Stimulated activated CD8-positive, alpha-beta memory T cell treated with anti-CD3 and anti-CD28 coated beads, Interleukin-12 subunit alpha, Interleukin-12 subunit beta, amount 100 ng/mL, for 1 hour (primary cell): ENCODE measurements at places on chromosomes 6 and 20.

- DNase-seq: no peak
Observed at GRCh38 chr6:7978736-7979135, 68.1 kb upstream of the TXNDC5 start.

DNA sequence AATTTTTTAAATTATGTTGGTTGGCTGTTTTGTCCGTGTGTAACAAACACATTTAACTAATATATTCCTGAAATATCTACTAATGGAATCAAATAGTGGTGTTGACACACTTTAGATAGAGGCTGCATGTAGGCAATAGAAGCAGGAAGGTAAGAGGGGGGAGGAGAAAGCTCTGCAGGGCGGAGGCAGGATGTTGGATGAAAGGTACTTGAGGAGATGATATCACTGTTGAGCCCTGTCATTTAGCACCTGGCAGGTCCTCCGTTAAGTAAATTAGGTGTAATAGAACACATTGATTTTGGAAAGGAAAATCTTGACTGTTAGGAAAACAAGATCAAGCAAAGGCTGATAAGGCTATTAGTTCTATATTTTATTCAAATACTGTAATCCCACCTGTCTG lies 618.7 kb downstream of the PKHD1 start:
- DNase-seq: no peak

DNA sequence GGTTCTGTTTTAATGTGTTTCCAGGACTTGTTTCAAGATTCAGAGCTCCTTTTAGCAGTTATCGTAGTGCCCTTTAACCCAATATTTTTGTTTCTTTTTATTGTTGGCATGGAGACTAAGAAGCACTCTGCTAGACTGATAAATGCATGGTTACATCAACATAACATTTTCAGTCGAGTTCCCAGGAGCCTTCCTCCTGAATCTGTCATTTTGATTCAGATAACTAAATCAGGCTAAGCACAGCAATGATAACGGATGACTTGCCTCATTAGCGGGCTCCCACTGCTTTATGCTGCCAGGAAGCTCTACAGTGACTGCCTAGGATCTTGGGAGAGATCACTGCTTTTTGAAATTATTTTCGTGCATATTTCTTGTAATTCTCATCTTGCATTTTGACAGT lies 772.8 kb upstream of the GJE1 start:
- DNase-seq: no peak

DNA sequence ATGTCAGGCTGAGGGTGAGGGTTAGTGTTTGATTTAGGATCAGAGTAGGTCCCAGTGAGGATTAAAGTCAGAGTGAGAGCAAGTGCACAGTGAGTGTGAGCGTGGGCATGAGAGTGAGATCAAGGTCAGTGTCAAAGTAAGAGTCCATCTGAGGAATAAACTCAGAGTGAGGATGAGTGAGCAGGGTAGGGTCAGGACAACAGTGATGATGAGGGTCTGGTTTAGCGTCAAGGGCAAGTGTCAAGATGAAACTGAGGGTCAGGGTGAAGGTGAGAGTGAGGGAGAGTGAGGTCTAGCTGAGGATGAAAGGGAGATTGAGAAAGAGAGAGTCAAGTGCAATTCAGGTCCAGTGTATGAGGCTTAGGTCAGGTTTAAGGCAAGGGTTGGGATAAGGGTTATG lies 7.7 kb upstream of the ZNF343 start:
- DNase-seq: no peak

DNA sequence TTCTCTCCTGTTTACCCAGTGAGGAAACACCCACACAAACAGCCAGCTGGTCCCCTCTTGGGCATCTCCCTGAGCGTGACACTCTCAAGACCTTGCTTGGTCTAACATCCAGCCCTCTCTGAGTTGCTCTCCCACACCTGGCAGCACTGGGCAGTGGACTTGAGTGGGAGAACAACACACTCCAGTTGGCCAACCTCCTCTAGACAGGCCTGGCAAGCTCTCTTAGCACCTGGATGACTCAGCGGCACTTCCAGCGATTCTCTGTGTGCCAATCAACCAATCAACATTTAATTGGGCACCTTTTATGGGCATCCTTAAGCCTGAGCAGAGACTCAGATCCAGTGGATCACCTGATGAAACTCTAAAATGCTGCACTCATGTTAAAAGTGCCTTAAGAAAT lies 76.6 kb upstream of the QKI start:
- DNase-seq: no peak

GRCh38 chr6:106574741-106575458 lies 54.4 kb downstream of the RTN4IP1 start:
- DNase-seq: no peak

- DNase-seq: no peak
Observed at GRCh38 chr6:157110607-157111006, 212.7 kb downstream of the TMEM242 start.

- no peak for DNase-seq
Observed at GRCh38 chr6:24990236-24990845, 54.6 kb upstream of the RIPOR2 start.

GRCh38 chr6:88048578-88048977 lies 937 bp downstream of the SPACA1 start:
- no peak for DNase-seq

DNA sequence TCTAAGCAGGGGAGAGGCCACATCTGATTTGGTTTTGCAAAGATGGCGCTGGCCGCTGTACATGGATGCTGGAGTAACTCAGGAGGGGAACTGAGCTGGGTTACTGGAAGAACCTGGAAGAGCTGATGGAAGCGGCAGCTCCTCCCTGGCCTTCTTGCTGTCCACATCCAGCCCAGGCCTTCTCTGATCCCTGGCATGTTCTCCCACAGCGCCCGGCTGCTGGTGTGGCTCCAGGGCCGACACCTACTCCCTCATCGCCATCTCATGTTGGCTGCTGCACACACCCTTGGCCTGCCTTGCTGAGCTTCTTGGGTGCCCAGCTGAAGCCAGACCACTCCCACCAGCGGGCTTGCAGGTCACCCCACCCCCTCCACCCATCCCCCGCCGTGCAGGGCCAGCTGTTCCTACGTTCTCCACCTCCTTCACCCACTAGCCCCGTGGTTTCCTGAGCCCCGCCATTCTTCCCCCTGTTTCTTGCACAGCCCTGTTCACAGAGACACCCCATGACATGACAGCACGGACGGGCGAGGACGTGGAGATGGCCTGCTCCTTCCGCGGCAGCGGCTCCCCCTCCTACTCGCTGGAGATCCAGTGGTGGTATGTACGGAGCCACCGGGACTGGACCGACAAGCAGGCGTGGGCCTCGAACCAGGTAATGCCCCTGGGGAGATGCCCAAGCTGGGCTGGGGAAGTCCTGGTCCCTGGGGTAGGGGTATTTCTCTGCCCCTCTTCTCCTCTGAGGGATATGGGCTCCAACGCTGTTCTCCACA lies 28.4 kb downstream of the VSTM2L start:
- DNase-seq: no peak

- DNase-seq: no peak
Observed at GRCh38 chr6:167112421-167112820, 10.5 kb upstream of the CCR6 start.

- no peak for DNase-seq
Observed at GRCh38 chr6:31771992-31772358, 5.2 kb downstream of the VWA7 start.

DNA sequence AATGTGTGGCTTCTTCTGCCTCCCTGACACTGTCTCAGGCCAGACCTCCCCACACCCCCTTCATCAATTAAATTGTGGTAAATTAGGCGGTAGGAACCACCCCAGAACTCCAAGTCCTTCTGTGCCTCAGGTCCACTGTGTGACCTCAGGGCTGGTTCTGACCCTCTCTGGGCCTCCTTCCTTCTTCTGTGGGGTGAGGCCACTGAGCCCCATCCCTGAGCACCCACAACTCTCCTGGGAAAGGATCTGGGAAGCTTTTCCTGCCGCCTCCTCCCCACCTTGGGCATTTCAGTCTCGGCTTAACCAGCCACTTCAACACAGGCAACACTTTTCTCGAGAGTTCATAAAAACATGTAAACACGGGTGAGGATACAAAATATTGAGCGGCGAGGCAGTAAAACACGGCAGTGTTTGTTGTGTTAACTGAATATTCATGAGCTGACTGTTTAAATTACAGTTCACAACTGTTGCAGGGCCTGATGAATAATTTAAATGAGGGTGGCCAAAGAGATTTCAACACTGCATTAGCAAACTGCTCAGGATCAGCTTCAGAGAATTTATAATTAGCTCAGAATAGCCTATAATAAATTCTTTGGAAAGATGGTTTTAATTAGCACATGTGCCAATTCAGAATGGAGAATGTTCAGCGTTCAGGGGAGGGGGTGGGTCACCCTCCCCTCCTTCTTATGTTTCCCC lies 112.1 kb downstream of the TOX2 start:
- DNase-seq: no peak

DNA sequence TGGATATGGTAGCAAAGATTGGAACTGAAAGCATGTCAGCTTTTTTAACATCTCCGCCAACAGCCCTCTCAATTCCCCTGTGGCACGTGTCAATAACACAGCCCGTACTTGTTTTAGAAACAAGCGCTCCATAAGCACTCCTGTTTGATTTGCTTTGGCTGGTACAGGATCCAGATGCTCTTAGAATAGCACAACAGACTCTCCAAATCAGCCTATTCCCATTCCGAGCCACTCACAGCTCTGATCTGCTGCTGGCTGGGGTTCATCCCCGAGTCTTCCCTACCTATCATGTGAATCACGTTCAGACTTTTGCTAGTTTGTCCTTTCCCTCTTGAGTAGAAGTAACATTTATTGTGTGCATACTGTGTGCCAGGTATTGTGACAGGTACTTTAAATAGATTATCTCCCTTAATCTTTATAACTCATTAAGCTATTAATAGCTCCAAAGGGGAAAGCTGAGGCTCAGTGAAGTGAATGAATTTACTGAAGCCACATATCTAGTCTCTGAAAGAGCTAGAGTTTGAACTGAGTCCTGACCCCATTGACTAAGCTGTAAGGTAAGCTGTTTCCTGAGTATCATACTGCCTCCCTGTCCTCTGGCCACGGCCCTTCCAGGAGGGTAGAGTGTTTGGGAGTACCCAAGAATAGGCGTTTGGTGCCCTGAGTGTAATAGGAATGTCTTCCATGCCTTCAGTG lies 46.7 kb downstream of the RALY start:
- DNase-seq: no peak

DNA sequence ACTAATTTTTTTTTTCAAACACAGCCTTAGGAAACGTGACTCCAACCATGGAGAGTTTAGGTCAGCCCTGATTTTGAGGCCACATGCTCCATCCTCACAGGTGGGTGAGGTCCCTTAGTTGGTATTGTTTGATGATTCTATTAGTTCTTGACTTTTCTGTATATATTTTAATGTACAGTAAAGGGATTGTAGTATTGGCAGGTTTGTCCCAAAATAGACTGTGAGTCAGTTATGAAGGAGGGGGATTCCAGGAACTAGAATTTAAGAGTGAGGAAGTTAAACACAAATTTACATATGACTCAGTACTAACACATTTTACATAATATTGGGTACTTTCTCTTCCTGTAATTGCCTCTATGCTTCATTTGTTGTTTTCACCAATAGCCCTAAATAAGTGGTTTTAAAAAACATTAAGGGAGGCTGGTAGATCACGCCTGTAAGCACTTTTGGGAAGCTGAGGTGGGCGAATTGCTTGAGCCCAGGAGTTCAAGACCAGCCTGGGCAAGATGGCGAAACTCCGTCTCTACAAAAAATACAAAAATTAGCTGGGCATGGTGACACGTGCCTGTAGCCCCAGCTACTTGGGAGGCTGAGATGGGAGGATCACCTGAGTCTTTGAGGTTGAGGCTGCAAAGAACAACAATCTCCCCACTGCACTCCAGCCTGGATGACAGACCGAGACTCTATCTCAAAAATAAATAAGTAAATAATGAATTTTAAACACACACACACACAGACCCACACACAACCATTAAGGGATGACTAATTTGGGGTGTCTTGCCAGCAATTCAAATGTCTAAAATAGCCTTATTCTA lies 81.8 kb downstream of the SGK1 start:
- no peak for DNase-seq

DNA sequence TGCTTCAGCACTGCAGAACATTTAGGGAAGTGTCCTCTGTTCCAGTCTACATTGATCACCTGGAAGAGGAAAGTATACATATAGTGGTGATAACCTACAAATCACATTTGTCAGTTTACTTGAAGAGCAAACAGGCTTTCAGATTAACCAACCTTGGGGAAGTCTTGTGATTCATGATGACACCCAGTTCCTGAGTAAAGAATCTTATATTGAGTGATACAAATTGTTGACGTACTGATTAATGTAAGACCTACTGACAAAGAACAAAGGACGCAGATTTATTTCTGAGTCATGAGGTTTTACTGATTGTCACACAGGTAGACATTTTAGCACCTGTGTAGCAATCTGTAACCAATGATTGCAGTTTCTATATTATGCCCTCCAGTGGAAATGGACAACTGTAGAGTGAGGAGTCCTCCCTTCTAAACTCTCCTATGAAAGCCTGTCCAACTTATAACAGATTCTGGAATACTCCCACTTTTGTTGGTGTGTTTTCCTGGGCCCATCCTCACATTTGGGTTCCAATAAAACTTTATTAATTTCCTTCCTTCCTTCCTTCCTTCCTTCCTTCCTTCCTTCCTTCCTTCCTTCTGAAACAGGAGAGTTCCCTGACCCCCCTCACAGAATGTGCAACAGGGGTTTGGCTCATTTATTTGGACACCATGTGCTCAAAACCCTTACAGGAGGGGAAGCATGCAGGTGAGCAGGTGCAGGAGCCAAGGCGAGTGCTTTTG lies 113.5 kb downstream of the SLC35B3 start:
- DNase-seq: no peak

- DNase-seq: no peak
Observed at GRCh38 chr6:49606721-49607390, 29.8 kb downstream of the RHAG start.
